ENCODE measurements at places on chromosomes 2 and 18.

DNA sequence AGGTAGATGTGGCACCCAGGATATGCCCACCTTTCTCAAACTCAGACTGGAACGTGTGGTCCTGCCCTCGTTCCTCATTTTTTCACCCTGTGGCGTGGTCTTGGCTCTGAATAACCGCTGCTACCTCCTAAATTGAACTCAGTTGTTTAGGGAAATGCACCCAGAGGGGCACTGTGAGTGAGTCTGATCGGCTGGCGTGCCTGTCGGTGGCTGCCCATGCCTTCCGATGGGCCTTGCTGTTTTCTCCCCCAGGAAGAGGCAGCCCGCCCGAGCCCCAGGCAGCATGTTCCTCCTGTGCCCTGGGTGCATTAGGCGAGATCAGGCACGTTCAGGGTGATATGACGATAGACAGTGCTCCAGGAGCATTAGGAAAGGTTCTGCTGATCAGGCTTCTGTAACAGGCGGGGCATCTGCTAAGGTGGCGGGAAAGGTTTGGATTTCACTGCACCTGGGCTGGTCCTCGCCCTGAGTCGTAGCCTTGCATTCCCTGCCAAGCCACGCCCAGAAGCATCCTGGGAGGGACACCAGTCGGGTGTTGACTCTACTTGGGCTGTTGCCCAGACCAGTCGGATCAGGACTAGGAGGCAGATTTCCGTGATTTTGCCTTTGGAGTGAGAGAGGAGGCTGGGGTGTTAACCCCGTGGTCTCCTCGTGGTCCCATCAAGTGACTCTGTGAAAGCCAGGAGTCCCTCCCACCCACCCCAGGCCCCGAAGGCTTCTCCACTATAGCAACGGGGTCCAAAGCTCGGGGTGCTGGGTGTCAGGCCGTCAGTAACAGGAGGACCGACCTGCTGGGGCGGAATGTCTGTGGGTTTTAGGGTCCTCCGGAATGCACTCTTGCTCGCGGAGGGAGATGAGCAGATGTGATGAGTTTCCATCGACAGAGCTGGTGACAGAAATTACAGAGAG lies 75.1 kb downstream of the SH3BP4 start:
- DNase-seq: peak; percentile 31

- DNase-seq: no peak
Observed at GRCh38 chr2:69139778-69140670, 127.0 kb downstream of the ANTXR1 start.

DNA sequence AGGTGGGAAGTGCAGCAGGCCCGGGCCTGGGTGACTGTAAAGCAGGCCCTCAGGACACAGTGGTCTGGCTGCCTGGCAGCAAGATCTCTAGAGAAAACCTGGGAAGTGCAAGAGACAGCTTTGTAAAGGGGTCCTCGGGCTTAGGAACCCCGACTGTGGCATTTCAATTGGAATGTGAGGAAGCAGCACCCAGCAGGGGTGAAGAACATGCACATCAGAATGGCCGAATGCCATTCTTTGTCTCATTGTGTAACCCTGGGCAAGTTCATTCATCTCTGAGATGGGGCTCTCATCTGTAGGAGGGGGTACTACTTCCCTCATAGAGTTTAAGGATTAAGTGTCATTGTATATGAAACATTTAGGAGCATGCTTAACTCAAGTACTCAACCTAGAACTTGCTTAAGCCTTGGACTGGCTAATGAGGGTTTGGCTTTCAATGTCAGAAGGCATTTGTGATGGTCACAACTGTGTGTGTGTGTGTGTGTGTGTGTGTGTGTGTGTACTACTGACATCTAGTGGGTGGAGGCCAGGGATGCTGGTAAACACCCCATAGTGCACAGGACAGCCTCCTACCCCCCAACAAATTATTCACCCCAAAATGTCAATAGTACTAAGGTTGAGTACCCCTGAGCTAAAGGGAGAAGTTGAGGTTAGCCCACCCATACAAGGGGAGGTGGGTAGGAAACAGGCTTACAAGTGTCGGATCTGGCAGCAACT lies 29.3 kb downstream of the MEX3C start:
- no peak for DNase-seq

DNA sequence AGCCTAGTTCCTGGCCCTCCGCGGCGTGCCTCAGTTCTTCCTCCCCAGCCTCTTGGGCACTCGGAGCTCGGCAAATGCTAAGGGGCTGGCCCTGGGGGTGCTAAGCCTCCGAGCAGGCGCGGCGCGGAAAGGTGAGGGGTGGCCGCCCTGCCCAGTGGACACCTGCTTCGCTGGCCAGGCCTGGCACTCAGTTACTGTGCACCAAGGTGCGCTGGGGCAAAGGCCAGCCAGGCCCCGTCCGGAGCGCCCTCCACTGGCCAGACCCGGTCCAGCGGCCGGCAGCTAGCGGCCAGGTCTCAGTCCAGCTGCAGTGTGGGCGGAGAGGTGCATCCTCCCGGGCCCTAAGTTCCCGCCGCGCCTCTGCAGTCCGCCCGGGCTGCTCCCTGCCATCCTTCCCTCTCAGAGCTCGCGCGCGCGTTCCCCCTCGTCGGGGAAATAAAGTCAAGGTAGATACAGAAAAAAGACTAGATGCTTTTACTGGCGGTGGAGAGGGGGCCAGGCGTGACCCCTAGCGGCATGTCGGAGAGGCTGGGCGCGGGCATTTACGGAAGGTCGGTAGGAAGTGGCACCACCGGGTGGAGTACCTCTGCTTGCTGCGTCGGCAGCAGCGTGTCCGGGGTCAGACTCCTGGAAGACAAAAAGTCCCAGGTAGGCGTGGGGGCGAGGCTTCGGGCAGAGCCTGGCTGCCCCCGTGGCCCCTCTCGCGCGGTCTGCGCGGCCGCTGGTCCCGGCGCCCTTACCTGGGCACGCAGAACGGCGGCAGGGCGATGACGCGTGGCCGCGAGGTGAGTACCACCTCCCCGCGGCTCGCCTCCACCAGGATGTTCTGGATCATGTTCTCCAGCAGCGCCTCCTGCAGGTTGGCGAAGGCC lies 9.4 kb upstream of the CRYBA2 start:
- DNase-seq: no peak

GRCh38 chr2:152410165-152410597 lies 75.2 kb downstream of the FMNL2 start:
- no peak for DNase-seq
